ENCODE measurements at places on chromosomes 11 and 22.

DNA sequence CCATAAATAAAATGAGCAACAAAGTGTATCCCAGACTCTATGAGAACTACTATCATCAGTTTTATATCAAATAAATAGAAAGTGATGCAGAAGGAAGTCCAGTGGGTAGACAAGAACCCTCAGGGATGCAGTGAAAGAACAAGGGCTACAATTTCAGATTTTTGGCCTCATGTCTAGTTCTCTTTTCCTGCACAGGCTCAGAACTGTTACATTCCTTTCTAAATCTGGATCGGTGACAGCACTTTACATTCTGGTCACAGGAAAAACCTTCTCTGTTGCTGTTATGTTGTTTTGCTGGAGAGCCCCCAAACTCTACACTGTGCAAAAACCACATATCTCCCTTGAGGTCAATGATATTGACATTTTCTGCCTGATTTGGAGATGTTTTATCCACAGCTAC, 108.8 kb upstream of the ANO5 start:
- DNase-seq, result no peak

- no peak for DNase-seq
Measured at GRCh38 chr22:38141217-38141973, 30.9 kb upstream of the BAIAP2L2 start.

- DNase-seq, result no peak
Measured at GRCh38 chr11:19736831-19737230, 24.2 kb downstream of the NAV2 start.

GRCh38 chr11:90243534-90243933, 20.7 kb upstream of the CHORDC1 start:
- no peak for DNase-seq

GRCh38 chr11:58330861-58331260, 28.0 kb downstream of the OR5B17 start:
- no peak for DNase-seq

- no peak for DNase-seq
Measured at GRCh38 chr11:60879971-60880588, 12.7 kb downstream of the ZP1 start.

GRCh38 chr11:124900464-124900863, 2.8 kb upstream of the ROBO4 start:
- DNase-seq, result no peak

DNA sequence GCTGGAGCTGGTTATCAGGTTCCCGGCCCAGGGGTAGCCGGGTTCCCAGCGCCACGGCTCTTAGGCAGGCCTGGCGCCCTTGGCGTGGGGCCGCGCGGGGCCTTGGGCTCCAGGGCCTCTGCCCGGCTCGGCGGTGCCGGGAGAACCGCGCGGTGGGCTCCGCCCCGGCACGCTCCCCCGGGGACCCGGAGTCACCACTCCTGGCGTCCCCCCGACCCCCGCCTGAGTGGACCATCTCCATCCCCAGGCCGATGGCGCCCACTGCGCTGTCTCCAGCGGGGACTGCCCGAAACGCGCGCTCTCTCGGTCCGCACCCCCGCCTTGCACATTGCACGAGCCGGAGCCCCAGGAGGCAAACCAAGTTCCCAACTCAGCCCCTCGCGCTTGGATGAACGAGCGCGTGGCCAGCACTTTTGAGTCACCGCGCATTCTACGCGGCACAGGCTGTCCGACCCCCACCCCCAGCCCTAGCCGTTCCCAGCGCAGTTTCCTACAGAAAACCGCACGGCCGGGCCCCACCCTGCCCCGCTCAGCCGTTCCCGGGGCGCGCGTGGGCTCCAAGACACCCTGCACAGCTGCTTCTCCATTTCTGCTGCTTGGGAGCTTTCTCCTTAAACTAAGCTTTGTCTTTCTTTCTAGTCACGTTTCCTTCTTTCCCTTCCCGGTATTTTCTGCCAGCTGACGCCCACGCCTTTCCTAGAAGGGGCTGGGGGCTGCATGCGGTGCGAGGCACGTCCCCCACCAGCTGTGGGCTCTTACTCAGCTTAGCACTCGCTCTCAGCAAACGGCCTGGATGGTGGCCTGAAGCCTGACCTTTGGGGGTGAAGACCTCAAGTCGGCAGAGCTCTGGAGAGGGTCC, 650 bp upstream of the CHID1 start:
- DNase-seq, result no peak

DNA sequence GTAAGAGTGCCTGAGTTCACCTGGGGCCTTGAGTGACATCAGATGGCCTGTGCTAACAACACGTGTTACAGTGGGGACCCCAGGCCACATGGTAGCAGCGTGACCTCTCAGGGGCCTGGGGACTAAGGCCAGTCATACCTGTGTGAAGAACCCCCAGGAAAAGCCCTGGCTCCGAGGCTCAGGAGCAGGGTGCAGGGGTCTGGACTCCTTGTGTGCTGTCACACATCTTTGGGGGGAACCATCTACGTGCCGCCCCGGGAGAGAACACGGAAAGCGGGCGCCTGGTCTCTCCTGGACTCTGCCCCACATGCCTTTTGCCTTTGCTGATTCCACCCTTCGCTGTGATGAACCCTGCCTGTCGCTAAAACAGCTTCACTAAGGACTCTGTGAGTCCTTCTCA, 48.7 kb downstream of the SHANK2 start:
- DNase-seq, result no peak

GRCh38 chr11:8386134-8386864, 122.6 kb upstream of the LMO1 start:
- no peak for DNase-seq

- DNase-seq, result no peak
Measured at GRCh38 chr22:31917227-31917921, 27.0 kb upstream of the YWHAH start.

DNA sequence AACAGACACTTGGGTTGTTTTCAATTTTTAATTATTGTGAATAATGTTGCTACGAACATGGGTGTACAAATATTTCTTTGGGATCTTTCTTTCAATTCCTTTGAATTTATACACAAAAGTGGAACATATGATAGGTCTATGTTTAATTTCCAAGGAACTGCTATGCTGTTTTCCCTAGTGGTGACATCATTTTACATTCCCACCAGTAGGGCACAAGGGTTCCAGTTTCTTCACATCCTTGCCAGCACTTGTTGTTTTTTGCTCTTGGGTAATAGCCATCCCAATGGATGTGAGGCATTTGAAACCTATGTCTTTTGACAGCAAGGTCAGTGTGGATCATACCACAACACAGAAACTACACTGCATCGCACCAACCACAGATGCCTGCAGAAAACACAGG, 41.8 kb upstream of the SCN3B start:
- no peak for DNase-seq

- DNase-seq, result no peak
Measured at GRCh38 chr11:134030853-134031252, 38.0 kb upstream of the JAM3 start.

DNA sequence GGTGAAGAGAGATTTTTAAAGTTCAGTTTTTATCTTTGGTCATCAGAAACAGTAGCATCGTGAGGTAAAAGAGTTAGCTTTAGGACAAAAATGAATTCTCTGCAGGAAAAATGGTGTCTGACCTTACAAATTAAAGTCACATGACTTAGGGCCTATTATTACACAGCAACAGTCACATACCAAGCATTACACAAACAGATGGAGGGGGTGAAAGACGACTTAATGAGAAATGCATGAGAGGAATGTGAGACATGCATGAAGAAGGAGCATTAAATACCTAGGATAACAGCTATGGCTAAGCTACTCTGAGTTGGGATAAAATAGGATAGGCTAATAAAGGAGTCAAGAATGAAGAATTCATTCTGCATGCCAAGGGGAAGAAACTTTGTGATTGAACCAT, 77.5 kb downstream of the BLID start:
- DNase-seq, result no peak

DNA sequence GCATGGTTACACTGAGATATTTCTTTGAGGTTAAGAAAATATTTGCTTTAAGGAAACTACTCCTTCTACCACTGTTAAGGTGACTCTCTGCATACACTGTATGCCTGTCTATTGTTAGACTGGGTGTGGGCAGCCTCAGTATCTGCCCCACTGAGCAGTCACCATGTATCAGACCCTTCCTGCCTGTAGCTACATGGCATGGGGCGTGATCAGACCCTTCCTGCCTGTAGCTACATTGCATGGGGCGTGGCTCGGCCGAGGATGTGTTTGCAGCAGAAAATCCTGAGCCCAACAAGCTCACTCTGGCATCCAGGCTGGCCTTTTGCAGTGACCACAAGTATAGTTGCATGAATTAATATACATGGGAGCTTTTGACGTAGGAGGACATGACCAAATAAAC, 669.4 kb downstream of the OPCML start:
- no peak for DNase-seq

- no peak for DNase-seq
Measured at GRCh38 chr11:64060861-64061444, 25.2 kb downstream of the FLRT1 start.

- no peak for DNase-seq
Measured at GRCh38 chr22:46052331-46052771, 75.4 kb upstream of the WNT7B start.

DNA sequence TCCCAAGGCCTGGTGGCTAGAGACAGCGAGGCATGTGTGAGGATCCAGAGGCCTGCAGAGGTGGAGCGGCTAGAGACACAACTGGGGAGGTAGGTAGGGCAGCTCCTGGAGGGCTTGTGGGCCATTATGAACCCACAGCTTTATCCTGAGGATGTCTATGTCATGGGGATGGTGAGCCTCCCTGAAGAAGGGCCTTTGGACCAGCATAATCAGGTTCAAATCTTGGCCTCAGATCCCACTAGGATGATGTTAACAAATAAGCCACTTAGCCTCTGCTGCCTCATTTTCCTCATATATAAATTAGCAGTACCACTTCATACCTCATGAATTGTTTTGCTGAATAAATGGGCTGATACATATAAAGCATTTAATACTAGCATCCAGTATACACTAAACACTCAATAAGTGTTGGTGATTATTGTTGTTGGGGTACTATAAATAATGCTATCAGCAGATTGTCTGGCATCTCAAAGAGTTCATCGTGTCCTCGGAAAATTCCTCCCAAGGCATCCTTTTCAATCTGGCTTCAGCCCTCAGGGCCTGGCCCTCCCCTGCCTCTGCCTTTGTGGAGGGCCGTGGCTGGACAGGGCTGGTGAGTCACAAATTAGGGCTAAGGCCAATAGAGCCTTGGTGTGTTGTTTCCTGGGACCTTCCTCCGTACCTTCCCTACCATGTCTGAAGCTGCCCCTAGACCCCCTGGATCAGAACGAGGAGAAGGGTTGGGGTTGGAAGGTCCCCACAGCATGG, 30.9 kb upstream of the LRRC32 start:
- DNase-seq, result no peak

DNA sequence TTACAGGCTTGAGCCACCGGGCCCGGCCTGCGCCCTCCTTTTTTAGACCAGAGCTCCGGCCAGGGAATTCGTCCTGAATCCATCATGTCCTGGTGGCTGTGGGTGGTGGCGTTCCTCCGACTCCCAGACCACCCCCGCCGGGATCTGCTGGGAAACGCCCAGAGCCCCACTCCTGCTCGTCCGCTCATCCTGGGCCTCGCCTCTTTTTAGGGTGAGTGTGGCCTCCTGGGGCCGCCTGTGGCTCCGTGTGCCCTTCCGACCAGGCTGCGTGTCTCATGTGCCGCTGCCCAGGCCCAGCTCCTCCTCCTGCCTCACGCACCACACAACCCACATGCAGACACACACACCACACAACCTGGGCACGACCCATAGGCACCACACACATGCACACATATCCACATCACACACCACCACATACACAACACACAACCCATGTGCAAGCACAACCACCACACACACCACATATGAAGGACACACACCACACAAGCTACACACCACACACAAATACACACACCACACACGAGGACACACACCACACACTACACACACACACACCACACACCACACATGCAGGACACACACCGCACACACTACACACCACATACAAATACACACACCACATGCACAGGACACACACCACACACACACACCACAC, 946.2 kb downstream of the BRD1 start:
- no peak for DNase-seq

DNA sequence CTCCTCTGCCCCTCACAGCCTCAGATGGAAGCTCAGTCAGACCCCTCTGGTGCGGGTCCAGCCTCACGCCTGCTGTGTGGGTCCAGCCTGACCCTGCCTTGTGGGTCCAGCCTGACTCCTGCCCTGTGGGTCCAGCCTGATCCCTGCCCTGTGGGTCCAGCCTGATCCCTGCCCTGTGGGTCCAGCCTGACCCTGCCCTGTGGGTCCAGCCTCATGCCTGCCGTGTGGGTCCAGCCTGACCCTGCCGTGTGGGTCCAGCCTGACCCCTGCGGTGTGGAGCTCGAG, 445.3 kb downstream of the BRD1 start:
- no peak for DNase-seq

DNA sequence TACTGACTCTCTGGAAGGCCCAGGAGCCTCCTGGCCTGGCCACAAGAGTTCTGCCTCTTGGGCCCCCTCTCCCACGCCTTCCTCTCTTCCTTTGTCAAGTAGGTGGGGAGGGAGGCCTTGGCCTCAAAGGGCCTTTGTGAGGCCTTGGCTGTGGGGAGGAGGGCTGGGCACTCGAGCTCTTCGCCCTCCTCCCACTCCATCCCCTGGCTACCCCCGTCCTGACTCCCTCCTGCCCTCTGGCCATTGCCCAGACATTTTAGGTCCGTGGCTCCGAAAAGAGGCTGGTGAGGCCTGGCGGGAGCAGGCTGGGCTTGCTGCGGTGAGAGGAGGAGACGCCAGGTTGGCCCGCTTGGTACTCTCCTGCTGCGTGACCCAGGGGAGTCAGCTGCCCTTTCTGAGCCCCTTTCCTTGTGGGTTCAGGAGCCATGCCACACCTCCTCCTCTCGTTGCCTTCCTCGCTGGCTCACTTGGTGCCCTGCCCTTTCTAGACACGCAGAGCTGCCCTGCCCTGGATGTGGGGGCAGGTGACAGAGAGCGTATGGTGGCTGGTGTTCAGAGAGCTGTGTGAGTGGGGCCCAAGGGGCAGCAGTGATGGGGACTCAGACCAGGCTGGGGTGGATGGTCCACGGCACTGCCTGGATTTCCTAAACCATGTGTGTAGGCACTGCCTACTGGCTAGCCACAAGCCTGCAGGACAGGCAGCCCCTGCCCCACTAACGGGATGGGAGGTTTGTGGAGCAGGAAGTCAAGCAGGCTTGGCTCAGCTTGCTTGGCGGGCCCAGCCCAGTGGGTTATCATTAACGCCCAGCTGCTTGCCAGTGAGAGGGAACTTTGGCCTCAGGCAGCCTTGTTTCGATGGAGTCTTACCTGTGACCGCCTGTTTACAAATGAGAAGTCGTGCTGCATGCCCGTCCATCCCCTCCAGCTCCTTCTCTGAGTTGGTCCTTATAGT, 15.8 kb upstream of the OMP start:
- DNase-seq, result no peak

DNA sequence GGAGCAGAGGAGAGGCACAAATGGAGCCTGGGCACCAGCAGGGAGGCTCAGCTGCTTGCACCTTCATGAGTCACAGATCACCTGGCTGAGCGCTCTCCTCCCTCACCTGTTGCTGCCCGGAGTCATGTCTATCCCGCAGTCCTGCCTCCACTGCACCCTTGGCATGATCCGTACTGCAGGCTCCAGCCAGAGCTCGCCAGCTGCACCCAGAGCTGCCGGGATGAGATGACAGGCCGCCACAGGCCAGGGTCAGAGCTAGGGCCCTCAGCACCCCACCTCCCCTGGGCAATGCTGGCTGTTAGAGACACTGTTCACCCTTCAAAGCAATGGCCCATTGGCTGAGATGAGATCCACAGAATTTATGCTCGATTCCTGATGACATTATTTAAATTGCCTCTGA, 702.8 kb downstream of the TBC1D22A start:
- no peak for DNase-seq

- DNase-seq, result no peak
Measured at GRCh38 chr22:43381693-43382092, 30.1 kb upstream of the MPPED1 start.

- DNase-seq, result no peak
Measured at GRCh38 chr11:10550503-10551289, 9.7 kb upstream of the RNF141 start.
